HCEC 1CT (cell line): ENCODE measurements at places on chromosomes 13 and 19.
A peak's percentile ranks its signal among the peaks of the same experiment; 100 is the strongest.

GRCh38 chr13:104473936-104474335 lies 1407.7 kb upstream of the SLC10A2 start:
- no peak for DNase-seq

GRCh38 chr13:102548811-102549210 lies 48.0 kb upstream of the TPP2 start:
- DNase-seq: no peak

GRCh38 chr13:73703606-73704005 lies 430.6 kb downstream of the KLF12 start:
- no peak for DNase-seq

DNA sequence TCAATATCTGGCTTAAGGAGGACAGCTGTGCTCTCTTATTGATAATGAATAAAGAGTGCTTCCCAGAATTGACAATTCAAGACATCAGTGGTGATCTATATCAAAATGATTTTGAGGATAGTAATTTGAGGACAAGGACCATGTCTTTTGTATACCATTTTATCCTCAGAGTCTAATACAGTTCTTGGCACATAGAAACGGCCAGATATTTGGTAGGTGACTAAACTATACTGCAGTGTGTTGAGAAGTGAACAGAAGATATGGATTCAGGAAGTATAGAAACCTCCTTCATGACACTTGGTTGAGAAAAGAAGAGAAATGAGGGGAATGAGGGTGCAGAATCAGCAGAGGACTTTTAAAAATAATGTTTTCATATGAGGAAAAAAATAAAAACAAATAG lies 16.1 kb upstream of the LMO7 start:
- peak; percentile 17 for DNase-seq

DNA sequence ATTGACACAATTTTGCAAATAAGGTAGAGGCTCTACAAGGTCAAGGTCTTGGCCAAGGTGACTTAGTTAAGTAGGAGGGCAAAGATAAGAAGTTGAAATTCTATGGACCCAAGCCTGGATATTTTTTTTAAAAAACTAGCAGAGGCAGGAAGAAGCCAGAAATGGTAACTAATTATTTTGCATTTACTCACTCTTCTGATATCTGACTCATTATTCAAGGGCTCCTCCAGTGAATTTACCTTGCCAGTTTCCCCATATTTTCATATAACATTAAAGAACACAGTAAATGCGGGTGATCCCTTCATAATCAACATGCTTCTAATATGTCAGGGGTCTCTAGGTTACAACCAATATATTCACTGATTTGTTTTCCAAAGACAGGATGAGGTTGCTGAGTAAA lies 246.1 kb downstream of the LMO7 start:
- DNase-seq: no peak

DNA sequence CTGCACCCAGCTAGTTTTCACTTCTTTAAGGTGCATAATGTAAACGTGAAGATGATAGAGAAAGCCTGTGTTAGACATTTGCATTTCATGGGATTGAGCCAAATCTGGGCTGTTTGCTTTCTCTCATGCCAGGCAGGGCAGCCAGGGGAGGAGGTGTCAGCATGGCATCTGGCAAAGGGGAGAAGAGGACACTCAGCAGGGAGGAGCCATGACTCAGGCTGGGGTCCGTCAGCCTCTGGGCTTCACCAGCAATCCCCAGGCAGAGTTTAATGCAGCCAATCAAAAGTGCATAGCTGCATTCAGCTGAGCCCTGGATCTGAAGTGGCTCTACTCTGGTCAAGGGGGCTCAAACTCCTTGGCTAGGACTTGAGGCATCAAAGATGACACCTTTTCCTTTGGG lies 23.5 kb downstream of the EBPL start:
- peak; percentile 16 for DNase-seq

DNA sequence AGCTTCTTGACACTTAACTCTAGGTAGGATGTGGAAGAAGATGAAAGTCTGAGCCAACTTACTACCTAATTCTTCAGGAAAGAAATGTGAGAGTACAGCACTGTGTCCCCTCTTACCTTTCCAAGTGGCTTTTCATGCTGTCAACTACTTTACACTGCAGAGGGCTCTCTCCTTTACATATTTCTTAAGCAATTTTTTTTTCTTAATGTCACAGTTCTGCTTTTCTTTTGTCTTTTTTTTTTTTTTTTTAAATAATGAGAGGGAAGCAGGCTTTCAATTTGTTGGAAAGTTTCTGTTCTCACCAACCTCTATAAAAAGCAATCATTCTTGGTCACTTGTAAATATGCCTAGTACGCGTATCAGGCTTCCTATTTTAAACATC lies 212.7 kb upstream of the MIR17HG start:
- DNase-seq: no peak

DNA sequence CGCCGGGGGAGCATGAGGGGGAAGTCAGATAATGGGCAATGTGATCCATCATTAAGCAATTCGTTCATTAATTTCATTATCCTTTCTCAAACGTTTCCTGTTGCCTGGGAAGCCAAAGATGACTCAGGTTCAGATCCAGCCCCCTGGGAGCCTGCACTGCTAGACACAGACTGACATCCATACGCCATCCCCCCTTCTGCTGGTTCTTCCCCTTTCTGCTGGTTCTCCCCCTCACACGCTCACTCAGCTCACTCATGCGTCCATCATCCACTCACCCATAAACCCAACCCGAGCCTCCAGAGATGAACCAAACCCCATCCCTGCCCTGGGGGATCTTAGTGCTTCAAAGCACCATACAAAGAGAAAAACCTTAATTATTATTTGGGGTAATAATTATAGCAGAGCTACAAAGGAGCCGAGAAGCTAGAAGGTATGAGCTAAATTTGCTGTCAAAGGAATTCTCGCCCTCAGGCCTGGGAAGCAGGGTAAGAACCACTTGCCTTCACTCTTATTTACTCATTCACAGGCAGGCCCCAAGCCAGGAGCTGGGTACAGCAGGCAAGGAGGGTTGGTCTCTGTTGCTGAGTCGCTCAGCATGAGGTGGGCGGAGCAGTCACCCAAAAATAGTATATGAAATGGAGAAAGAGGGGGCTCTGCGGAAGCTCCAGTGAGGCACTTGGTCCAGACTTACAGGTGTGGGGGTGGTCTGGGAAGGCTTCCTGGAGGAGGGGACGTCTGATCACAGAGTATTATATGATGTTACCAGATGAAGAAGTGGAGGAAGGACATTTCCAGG lies 7.0 kb upstream of the ZNF444 start:
- DNase-seq: no peak

DNA sequence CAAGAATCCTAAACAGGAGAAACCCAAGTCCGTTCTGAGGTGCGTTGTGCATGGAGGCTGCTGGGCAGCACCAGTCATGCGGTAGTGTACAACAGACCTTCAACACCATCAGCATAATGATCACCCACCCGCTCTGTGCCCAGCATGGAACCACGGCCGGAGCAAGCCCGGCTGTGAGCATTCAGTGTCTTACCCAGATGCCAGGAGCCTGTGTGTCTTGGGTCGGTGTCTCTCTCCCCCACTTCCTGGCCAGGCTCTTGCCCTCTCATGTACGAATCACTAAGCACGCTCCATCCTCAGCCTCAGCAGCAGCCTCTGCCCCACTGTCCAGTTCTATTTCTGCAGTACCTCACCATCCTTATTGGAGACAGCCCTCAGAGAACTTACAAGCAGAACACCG lies 231.6 kb upstream of the IRS2 start:
- peak; percentile 68 for DNase-seq

- DNase-seq: no peak
Measured at GRCh38 chr13:34412295-34412694, 529.8 kb upstream of the NBEA start.

DNA sequence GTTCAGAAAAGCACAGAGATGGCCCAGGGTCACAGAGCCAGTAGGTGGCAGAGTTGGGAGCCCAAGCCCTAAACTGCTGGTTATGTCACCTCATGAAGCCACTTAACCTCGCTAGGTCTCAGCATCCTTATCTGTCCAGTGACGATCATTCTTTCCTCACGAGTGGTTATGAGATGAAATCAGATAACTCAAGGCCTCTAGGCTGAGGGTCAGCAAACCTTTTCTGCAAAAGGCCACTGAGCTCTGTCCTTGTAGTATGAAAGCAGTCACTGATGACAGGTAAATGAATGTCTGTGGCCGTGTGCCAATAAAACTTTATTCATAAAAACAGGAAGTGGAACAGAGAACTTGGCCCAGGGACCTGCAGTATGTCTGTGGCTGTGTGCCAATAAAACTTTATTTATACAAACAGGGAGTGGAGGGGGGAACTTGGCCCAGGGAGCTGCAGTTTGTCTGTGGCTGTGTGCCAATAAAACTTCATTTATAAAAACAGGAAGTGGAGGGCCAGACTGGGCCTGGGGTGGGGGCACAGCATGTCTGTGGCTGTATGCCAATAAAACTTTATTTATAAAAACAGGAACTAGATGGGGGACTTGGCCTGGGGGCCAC lies 71.2 kb downstream of the GNG7 start:
- DNase-seq: no peak

DNA sequence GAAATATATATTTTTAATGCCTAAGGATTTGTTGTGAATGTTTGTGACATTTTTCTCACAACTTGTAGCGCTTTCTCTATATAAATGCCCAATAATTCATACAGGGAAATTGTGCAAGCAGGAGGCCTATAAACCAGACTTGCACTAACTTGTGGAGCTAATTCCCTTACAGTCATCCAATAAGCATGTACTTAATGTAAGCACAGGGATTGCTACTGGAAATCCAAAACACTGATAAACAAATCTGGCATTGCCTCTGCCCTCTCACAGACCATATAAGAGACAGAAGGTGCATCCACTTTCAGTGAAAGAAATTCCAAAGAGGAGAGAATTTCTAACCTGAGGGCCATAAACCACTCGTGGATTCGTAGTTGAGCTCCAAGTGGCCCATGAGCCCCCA lies 518.8 kb downstream of the MYO16 start:
- peak; percentile 93 for DNase-seq

DNA sequence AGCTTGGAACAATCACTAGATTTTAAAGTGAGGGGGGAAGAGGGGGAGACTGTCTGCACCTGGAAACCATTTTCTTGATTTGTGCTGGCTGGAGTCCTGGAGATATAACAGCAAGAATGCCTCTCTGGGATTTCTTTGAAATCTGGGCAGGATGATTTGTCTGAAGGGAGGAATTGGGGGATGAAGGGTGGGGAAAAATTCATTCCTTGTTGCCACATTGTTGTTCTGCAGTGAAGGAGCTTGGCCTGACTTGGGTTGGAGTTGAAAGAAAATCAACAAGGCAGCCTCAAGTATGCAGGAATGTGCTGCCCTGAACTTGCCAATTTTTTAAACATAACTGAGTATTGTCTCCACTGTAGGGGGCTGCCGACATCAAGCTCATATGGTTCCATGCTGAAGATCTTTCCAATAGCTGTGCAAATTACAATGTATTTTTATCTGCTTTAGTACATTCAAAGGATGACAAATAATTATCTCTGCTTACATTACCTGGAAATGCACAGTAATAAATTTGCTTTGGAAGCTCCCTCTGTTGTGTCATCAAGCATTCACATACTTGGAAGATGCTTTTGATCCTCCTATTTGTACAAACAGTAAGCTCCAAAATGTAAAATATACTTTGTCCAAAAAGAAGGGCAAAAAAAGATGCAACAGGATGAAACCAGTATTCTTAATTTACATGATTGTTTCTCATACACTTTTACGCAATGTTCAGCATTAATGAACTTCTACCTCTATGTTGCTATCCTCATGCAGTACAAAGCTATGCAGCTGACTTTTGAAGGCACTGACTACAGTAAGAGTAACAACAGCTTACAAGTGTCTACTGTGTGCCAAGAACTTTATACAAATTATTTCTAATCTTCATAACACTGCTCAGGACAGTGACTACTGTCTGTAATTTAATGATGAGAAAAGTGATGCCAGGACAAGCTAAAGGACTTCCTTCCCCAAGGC lies 627.9 kb upstream of the KLF12 start:
- DNase-seq: no peak

DNA sequence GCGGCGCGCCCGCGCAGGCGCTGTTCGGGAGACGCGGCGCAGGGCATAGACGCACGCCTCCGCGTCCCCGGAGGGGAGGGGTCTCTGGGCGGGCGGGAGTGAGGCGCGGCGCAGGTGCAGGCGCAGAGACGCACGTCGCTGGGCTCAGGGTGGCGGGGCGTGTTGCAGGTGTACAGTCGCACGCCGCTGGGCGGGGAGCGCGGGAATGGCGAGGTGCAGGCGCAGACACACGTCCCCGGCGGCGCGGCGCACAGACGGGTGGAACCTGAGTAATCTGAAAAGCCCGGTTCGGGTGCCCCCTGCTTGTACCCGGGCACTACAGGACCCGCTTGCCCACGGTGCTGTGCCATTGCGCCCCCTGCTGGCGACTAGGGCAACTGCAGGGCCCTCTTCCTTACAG lies 44.7 kb downstream of the PLPP2 start:
- DNase-seq: no peak

- no peak for DNase-seq
Measured at GRCh38 chr13:108526286-108526685, 103.1 kb upstream of the MYO16 start.

GRCh38 chr19:5074407-5074806 lies 105.5 kb downstream of the KDM4B start:
- no peak for DNase-seq
